A172 (cell line): ENCODE measurements at places on chromosomes 12 and 14. TPM values are rescaled to one million over a fixed set of nuclear protein-coding genes. Genes with fewer than 3 reads are reported as not detected.
A peak's percentile ranks its signal among the peaks of the same experiment; 100 is the strongest.

Gene RHEBL1
- 1.2 and 8.0 TPM in 2 replicates for total RNA-seq

GRCh38 chr12:2616763-2617162 lies 178.0 kb upstream of the FKBP4 start:
- no peak for DNase-seq

DNA sequence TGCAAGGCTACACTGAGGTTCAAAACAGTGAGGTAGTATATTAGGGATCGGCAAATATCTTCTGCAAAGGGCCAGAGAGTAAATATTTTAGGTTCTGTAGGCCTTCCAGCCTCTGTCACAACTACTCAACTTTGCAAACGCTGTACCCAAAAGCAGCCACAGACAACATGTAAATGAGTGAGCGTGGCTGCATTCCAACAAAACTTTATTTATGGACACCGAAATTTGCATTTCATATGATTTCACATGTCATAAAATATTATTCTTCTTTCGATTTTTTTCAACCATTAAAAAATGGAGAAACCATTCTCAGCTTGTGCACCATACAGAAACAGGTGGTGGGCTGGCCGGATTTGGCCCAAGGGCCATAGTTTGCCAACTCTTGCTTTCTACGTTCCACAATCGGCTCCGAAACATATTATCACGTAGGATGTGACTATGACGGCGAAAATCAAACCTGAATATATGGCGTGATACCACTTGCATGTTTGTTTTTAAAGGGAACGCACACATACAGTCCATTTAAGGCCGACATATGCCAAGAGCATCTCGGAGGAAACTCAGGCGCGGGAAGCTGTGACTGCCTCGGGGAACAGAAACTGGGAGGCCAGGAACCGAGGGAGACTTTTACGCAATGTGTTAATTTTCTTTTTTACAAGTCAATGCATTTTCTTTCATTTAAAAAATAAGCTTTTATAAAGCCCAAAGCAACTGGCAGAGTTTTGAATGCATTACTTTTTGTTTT lies 7.1 kb downstream of the NCOR2 start:
- no peak for DNase-seq

- DNase-seq: no peak
These were observed 7.4 kb downstream of the CLEC14A start for GRCh38 chr14:38248321-38249028.

GRCh38 chr14:75221797-75222196 lies 45.4 kb upstream of the TMED10 start:
- no peak for DNase-seq

DNA sequence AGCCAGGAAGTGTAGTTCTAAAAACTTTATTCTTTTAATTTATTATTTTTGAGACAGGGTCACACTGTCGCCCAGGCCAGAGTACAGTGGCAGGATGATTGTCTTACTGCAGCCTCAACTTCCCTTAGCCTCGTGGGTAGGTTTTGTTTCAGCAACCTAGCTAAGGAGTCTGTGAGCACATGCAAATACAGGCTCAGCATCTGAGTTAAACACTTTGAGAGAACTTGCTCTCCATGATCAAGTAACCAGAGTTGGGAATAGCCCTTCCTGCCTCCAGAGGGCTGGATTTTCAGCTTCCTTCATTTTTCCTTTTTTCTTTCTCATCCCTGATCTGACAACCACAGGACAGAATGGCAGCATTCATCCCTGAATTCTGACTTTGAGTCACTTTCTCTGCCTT lies 871.3 kb downstream of the GALC start:
- no peak for DNase-seq

- DNase-seq: peak; percentile 30
These were observed 7.0 kb downstream of the PYGL start for GRCh38 chr14:50937325-50937724.
